Glutamatergic neuron (in vitro differentiated cells): ENCODE measurements at places on chromosomes 7 and 10. TPM values are rescaled to one million over a fixed set of nuclear protein-coding genes. Genes with fewer than 3 reads are reported as not detected.

- no peak for DNase-seq
Measured at GRCh38 chr7:32250471-32251260, 180.5 kb upstream of the PDE1C start.

The PROSER2 gene
- total RNA-seq, result not detected

The LIPF gene
- not detected for total RNA-seq

DNA sequence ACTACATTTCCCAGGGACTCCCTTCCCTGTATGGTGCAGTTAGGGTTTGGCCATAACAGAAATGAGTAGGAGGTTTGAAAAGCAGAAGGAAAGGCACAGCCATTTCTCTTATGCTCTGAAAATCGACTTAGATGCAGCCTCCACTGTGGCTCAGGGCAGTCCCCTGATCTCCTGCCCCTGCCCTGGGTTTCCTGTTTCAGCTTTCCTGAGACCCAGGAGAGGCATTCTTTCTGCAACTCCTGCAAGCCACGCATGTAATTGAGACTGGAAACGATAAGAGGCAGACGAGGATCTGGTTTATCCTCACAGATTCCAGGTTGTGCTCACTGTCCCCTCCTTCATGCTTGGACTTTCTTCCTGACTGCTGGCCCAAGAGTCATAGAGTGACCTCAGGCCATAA lies 461.2 kb upstream of the VSTM2A start:
- no peak for DNase-seq

- DNase-seq, result no peak
Measured at GRCh38 chr10:120493411-120494312, 36.6 kb downstream of the PLPP4 start.
